Substantia nigra (tissue), 51 donors: ENCODE measurements at places on chromosomes 6 and 20.

GRCh38 chr20:2872459-2873009 is 747 bp upstream of the PTPRA start:
- DNase-seq, result peak; percentile 64

DNA sequence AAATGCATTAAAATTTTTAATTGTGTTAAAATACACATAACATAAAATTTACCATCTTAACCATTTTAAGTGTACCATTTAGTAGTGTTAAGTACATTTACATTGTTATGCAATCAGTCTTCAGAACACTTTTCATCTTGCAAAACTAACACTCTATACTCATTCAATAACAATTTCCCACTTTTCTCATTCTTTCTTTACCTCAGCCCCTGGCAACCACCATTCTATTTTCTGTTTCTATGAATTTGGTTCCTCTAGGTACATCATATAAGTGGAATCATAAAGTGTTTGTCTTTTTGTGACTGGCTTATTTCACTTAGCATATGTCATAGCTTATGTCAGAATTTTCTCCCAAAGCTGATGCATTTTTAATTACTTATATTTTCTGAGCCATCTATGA is 32.2 kb downstream of the PCMT1 start:
- DNase-seq, result no peak

DNA sequence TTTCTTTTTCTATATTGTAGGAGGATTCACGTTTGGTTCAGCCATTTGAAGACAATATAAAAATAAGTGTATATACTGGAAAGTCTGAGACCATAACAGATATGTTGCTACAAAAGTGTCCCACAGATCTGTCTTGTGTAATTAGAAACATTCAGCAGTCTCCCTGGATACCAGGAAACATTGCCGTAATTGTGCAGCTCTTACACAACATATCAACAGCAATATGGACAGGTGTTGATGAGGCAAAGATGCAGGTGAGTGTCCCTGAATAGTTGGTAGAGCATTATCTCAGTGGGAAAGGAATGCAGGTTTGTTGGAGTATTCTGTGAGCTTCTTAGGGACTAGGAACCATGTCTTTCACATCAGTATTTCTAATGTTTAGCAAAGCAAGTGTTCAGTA is 18.3 kb upstream of the ADGRF4 start:
- DNase-seq, result no peak

- DNase-seq, result no peak
Measured at GRCh38 chr6:165705941-165706340, 42.9 kb upstream of the PDE10A start.

- no peak for DNase-seq
Measured at GRCh38 chr6:32792901-32793435, 23.8 kb downstream of the HLA-DOB start.

DNA sequence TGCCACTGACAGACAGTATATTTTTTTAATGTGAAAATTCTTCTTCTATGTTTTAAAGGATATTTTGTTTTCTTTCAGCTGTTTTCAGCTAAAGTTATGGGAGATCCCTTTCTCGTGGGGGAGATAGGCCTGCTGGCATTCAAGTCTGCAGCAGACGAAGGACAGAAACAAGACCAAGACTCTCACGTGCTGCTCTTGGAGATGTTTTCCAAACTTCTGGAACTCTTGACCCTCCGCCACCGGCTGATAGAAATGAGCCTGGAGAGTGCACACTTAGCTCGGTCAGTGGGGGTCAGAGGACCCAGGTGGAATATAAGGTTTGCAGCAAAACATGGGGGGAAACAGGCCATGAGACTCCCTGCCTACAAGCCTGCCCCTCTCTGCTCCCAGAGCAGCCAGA is 120.5 kb downstream of the CD164 start:
- no peak for DNase-seq
